NK-92 treated with Interleukin-12 subunit alpha and Interleukin-12 subunit beta, amount 100 ng/mL, for 24 hours (cell line): ENCODE measurements at places on chromosomes 16 and 17.

- no peak for DNase-seq
These were observed 10.7 kb downstream of the AANAT start for GRCh38 chr17:76478097-76478496.

DNA sequence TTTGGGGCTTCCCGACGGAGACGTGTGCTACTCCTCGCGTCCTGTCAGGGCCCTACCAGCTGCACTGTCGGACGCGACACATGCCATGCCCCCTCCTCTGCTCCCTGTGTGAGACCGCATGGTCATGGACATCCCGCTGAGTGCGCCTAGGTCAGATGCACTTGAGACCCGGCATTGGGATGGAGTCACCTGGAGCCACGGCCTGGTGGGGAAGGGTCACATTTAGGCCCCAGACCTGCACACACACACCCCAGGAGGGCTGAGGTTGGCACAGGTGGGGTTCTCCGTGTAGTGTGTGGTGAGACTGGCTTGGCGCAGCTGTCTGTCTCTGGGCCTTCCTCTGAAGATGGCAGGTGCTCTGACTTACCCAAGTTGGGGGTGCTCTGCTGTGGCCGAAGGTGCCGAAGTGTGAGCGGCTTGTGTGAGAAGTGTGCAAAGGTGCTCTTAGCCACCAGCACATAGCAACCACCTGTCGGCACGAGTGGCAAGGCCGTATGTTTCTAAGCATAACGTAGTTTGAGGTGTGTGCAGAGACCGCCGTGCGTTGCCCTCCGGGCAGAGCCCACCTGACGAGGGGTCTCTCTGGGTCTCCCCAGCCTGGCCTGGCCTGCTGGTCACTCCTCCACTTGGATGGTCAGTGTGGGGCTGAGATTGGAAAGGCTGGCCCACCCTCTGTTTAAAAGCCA, 108.6 kb downstream of the BANP start:
- DNase-seq, result no peak

GRCh38 chr16:88746506-88746905, 38.5 kb downstream of the PIEZO1 start:
- DNase-seq, result no peak

GRCh38 chr17:60077672-60078519, 825 bp downstream of the HEATR6 start:
- no peak for DNase-seq

GRCh38 chr16:28027055-28027454, 36.5 kb downstream of the GSG1L start:
- DNase-seq, result no peak

- no peak for DNase-seq
These were observed 54.8 kb upstream of the CRISPLD2 start for GRCh38 chr16:84764970-84765369.

DNA sequence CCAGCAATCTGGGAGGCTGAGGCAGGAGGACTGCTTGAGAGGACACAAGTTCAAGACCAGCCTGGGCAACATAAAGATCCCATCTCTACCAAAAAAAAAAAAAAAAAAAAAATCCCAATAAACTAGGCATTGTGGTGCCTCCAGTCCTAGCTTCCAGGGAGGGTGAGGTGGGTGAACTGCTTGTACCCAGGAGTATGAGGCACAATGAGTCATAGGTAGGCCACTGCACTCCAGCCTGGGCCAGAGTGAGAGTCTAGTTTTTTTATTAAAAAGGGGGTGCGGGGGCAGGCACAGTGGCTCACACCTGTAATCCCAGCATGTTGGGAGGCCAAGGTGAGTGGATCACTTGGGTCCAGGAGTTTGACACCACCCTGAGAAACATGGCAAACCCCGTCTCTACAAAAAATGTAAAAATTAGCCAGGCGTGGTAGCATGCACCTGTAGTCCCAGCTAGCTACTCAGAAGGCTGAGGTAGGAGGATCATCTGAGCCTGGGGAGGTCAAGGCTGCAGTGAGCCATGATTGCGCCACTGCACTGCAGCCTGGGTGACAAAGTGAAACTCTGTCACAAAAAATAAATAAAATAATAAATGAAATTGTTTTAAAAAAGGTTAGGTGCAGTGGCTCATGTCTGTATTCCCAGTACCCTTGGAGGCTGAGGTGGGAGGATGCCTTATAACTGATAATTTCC, 7.8 kb upstream of the CHST6 start:
- no peak for DNase-seq

- no peak for DNase-seq
These were observed 388.5 kb upstream of the TNRC6C start for GRCh38 chr17:77569846-77570564.
